Calu3 (cell line): ENCODE measurements at places on chromosomes 12 and 14. TPM values are rescaled to one million over a fixed set of nuclear protein-coding genes. Genes with fewer than 3 reads are reported as not detected.

GRCh38 chr12:116943419-116944372 is 32.9 kb downstream of the FBXW8 start:
- DNase-seq, result no peak

Gene MDM1
- total RNA-seq, result 22.7 and 23.0 TPM in 2 replicates

Gene IL31
- total RNA-seq, result not detected in 2 replicates

- peak; percentile 99 for DNase-seq
Measured at GRCh38 chr14:105301103-105301914, 508 bp upstream of the BRF1 start.

- DNase-seq, result no peak
Measured at GRCh38 chr12:76698966-76699365, 64.9 kb upstream of the ZDHHC17 start.

DNA sequence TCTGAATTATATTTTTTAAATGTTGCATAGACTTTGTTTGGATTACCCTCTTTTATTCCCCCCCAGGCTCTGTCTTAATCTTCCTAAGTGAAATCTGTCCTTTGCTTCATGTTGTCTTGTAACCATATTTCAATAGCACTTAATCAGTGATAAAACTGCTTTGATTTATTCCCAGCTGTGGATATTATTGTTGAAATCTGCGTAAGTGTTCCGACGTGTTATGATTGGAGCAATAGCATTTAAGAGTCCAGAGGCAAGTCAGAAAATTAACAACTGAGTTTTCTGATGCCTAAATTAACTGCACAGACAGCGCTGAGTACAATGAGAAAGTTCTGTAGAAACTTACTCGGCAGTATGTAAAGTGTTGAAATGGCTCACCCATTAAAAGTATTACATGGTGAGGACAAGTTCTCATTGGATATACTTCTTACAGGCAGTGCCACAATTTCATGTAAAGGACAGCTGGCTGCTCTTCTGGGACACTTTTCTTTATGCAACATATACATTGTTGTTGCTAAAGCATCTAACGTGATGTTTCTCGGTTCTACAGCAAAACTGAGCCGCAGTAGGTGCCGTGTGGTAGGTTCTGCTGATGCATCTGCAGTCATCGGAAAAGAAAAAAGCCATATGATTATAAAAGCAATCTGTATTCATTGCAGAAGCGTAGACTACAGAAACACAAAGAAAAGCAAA is 501.0 kb downstream of the EGLN3 start:
- DNase-seq, result no peak

Gene TAS2R19
- 3.2 and 4.5 TPM in 2 replicates for total RNA-seq

Gene KCNJ8
- not detected in 2 replicates for total RNA-seq

Gene DEGS2
- 2.5 and 4.3 TPM in 2 replicates for total RNA-seq

- no peak for DNase-seq
Measured at GRCh38 chr12:120361506-120362208, 7.3 kb downstream of the MSI1 start.

Gene GLTP
- 25.7 and 27.7 TPM in 2 replicates for total RNA-seq

DNA sequence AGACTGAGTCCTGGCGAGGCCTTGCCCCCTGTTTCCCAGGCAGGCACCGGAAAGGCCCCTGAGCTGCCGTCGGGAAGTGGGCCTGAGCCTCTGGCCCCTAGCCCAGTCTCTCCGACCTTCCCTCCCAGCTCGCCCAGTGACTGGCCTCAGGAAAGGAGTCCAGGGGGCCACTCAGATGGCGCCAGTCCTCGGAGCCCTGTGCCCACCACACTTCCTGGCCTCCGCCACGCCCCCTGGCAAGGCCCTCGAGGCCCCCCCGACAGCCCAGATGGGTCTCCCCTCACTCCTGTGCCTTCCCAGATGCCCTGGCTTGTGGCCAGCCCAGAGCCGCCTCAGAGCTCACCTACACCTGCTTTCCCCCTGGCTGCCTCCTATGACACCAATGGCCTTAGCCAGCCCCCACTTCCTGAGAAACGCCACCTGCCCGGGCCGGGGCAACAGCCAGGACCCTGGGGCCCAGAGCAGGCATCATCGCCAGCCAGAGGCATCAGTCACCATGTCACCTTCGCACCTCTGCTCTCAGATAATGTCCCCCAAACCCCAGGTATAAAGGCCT is 10.9 kb downstream of the TNS2 start:
- no peak for DNase-seq

DNA sequence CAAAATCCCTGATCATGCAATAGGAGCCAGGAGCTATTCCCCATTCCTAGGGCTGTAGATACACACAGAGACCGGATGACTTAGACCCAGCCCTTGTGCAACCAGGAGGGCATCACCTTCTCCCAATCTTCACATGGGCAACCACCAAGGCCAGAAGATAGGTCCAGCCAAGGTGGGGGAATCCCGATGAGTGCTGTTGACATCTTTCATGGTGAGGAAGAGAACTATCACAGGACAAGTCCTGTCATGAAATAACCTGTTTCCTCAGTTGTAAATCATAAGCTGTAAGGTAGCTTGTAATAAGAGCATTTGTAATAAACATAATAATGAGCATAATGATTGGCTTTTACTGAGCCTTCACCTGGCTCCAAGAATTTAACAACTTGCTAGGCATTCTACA is 89.5 kb downstream of the GCH1 start:
- no peak for DNase-seq

GRCh38 chr14:76656592-76656991 is 104.7 kb upstream of the VASH1 start:
- DNase-seq, result no peak

DNA sequence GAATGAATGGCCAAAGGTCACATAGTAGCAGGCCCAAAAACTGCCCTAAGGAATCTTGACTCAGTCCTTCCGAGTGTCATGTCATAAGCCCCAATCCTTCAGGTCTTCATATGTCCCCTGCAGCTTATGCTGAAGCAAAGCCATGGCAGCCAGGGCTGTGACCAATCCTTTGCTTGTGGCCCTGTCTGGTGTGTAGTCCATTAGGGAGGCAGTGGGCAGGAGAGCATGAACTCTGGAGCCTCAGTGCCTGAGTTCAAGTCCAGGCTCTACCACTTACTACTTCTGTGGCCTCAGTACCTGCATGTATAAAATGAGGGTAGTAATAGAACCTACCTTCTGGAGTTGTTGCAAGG is 20.3 kb downstream of the PLEKHG3 start:
- DNase-seq, result no peak

Gene MGP
- 0.64 TPM in 1 of 2 replicates, not detected in the other for total RNA-seq

Gene CLEC4D
- not detected in 2 replicates for total RNA-seq

Gene TSPAN19
- not detected in 2 replicates for total RNA-seq
